Hematopoietic multipotent progenitor cell (in vitro differentiated cells): ENCODE measurements at places on chromosomes 4 and X. TPM values are rescaled to one million over a fixed set of nuclear protein-coding genes. Genes with fewer than 3 reads are reported as not detected.
A peak's percentile ranks its signal among the peaks of the same experiment; 100 is the strongest.

The NALF2 gene
- under 0.01 TPM for total RNA-seq

GRCh38 chr4:88794952-88795351 lies 97.3 kb upstream of the NAP1L5 start:
- DNase-seq = no peak

- DNase-seq = no peak
These were observed 41.8 kb downstream of the OCRL start for GRCh38 chrX:129581904-129582303.

- DNase-seq = no peak
These were observed 74.5 kb downstream of the UCHL1 start for GRCh38 chr4:41331224-41331623.

The USP46 gene
- total RNA-seq = 5.7 TPM

- no peak for DNase-seq
These were observed 3.3 kb downstream of the PCDH10 start for GRCh38 chr4:133152330-133152821.

- DNase-seq = no peak
These were observed 552.7 kb downstream of the ZNF674 start for GRCh38 chrX:45992402-45993123.

GRCh38 chrX:100747703-100748102 lies 15.8 kb upstream of the SYTL4 start:
- DNase-seq = no peak

The SPANXA2 gene
- not detected for total RNA-seq

The NR3C2 gene
- 1.1 TPM for total RNA-seq

DNA sequence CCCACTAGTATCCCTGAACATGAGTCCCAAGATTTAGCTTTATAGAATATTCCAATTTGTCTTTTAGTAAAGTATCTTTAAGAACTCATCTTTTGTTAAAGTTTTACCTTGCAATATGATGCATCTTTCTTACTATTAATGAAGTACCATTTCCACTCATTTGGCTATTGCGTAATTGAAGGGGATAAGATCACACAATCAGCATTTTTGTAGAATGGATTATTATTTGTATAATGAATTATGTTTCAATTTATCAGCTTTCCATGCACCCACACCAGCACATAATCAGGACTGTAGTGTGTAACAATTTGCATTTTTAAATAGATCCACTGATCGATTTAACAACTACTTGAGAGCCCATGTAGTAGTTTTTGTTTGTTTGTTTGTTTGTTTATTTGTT lies 1364.9 kb upstream of the IGFBP7 start:
- no peak for DNase-seq

DNA sequence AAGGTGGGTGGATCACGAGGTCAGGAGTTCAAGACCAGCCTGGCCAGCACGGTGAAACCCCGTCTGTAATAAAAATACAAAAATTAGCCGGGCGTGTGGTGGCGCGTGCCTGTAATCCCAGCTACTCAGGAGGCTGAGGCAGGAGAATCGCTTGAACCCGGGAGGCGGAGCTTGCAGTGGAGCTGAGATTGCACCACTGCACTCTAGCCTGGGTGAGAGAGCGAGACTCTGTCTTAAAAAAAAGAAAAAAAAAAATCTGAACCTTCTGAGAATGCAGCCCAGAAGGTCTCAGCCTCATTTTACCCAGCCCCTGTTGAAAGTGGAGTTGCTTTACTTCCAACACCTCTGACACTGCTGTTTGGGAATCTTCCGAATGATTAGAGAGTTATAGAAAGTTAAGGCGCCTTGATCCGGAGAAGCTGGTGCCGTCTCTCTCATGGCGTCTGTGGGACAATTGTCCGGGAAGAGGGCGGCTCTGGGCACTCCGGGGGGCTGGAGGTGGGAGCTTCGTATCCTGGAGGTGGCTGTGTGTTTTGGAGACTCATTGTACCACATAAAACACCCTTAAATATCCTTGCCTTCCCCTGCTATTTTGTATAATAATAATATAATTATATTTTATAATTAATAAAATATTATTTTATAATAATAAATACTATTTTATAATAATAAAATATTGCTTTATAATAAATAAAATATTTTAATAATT lies 92.7 kb upstream of the PPP2R3B start:
- no peak for DNase-seq

GRCh38 chr4:27198246-27198645 lies 337.6 kb downstream of the STIM2 start:
- no peak for DNase-seq

DNA sequence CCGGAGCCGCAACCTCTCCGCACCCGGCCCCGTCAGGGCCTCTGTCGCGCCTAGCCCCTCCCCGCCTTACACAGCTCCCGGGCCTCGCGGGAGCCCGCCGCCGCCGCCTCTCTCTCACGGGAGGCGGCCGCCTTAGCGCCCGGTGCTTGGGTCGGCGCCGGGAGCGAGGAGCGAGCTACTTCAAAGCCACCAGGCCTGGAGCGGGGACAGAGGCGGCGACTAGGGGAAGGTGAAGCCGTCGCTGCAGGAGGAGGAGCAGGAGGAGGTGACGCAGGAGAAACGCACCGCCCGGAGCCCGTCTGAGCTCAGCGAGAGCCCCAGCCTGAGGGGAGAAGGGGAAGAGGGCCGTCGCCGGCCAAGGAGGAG lies 250 bp downstream of the USP9X start:
- DNase-seq = peak; percentile 38

DNA sequence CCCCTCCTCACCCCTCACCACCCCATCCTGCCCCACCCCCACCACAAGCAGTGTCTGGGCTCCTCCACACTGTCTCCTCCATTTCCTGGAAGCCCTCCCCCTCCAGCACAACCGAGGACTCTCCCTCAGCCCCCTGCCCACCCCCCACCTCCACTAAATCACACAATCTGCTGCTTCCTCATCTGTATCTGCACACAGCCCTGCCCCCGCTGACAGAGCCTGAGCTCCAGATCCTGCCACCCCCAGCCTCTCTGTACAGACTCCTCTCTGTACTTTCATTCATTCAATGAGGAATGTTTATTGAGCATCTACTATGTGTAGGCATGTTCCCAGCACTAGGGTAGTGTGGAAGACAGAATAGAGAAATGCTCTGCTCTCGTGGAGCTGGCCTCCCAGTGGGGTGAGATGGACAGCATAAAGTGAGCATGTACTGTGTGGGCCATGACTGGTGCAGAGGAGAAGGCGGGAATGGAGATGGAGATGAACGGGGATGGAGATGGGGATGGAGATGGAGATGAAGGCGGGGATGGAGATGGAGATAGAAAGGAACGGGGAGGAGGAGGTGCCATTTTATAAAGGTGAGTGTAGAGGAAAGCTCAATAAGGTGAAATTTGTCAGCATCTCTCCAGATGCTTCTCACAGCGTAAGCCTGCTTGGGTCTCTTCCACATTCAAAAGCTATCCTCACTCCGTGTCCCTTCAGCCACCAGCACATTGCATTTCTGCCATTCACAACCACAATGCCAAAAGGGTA lies 2.5 kb upstream of the PPP2R2C start:
- DNase-seq = no peak

The MAN2B2 gene
- 39.6 TPM for total RNA-seq

- no peak for DNase-seq
These were observed 501.2 kb upstream of the ATOH1 start for GRCh38 chr4:93327346-93327745.

The TAF1 gene
- total RNA-seq = 29.9 TPM

- no peak for DNase-seq
These were observed 1064.6 kb upstream of the SLIT2 start for GRCh38 chr4:19187096-19187495.

- no peak for DNase-seq
These were observed 1.5 kb upstream of the PSAPL1 start for GRCh38 chr4:7436256-7436655.

DNA sequence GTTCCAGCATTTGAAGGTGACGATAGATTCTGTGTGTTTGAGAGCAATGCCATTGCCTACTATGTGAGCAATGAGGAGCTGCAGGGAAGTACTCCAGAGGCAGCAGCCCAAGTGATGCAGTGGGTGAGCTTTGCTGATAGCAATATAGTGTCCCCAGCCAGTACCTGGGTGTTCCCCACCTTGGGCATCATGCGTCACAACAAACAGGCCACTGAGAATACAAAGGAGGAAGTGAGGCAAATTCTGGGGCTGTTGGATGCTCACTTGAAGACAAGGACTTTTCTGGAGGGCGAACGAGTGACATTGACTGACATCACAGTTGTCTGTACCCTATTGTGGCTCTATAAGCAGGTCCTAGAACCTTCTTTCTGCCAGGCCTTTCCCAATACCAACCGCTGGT lies 142.0 kb downstream of the PLS3 start:
- DNase-seq = no peak

DNA sequence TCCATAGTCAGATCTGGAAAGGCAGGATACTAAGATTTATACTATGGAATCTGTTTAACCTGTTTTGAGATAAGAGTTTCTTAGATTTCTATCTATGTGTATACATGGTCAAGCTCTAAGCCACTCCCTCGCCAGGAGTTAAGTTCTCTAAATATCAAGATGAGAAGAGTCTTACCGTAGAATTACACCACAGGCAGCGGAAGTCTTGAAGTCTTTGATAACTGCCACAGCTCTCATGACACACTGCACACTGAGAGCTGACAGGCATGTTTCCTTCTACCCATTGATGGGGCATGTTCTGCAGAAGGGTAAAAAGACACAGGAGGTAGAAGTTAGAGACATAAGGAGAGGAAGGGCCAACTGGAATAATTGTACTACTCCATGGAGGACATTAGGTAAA lies 67.7 kb downstream of the DGKK start:
- peak; percentile 34 for DNase-seq

- no peak for DNase-seq
These were observed at the start of gene GYG2 for GRCh38 chrX:2828344-2828958. TSS of gene GYG2 (plus strand) at chrX:2828930. CDS start at chrX:2830189, 1,259 bp downstream.

- no peak for DNase-seq
These were observed 228.7 kb downstream of the SHOX start for GRCh38 chrX:859329-859728.

- peak; percentile 69 for DNase-seq
These were observed 969 bp downstream of the STIM2 start for GRCh38 chr4:26861434-26862186.

The MCF2 gene
- total RNA-seq = under 0.01 TPM

DNA sequence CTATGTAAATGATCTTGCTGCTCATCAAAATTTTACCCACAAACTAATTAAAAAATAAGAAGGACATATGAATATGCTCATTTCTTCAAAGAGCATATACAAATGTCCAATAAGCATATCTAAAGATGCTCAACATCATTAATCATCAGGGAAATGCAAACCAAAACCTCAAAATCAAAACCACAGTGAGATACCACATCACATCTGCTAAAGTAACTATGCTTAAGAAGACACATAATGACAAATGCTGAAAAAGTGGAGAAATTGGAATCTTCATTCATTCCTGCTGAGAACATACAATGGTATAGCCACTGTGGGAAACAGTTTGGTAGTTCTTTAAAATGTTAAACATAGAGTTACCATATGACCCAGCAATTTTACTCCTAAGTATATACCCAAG lies 81.9 kb downstream of the AFF2 start:
- no peak for DNase-seq

DNA sequence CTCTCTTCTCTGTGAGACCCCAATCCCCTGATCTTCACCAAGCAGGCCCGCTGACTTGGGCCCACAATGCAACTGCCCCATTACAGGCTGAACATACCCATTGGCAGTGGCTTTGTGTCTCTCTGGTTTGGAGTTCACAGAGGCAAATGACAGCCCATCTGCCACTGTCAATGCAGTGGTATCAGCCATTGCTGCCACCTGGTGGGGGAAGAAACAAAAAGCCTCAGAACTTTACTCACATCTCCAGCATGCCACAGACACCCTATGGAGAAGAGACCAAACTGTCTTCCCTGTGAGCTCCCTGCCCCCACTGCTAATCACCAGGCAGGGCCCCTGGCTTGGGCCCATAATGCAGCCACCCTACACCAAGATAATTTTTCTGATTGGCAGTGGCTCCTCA lies 729.3 kb upstream of the ACTRT1 start:
- peak; percentile 23 for DNase-seq

DNA sequence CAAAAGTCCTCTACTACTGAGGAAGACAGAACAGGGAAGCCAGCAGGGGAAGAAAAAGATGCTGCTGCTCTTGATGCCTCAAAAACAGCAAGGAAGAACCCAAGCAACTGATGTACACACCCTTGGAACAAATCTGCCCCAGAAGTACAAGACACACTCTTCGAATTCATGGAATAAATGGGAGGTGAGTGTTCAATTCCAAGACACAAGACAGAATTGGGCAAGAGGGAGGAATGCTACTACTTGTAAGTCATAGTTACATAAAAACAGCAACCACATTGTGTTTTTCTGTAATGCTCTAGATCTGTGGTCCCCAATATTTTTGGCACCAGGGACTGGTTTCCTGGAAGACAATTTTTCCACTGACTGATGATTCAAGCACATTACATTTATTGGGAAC lies 58.0 kb upstream of the H2AZ1 start:
- no peak for DNase-seq

DNA sequence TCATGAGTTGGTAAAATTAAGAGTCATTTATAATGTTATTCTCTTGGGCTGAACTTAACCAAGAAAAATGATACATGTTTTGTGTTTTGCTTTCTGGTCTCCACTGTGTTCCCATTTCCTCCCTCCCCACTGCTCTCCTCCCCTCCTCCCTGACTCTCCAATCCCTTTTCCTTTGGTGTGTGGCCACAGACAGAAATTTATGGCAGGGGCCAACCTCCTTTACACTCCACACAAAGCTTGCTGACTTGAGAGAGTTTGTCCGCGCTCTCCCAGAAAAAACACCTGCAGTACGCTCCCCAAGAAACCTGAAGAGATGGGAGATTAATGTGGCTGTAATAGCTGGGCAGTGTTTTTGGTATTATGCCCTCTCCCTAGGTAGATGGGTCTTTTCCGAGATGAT lies 88.9 kb downstream of the ALPK1 start:
- no peak for DNase-seq

- no peak for DNase-seq
These were observed 152.1 kb downstream of the PALLD start for GRCh38 chr4:168648929-168649328.

DNA sequence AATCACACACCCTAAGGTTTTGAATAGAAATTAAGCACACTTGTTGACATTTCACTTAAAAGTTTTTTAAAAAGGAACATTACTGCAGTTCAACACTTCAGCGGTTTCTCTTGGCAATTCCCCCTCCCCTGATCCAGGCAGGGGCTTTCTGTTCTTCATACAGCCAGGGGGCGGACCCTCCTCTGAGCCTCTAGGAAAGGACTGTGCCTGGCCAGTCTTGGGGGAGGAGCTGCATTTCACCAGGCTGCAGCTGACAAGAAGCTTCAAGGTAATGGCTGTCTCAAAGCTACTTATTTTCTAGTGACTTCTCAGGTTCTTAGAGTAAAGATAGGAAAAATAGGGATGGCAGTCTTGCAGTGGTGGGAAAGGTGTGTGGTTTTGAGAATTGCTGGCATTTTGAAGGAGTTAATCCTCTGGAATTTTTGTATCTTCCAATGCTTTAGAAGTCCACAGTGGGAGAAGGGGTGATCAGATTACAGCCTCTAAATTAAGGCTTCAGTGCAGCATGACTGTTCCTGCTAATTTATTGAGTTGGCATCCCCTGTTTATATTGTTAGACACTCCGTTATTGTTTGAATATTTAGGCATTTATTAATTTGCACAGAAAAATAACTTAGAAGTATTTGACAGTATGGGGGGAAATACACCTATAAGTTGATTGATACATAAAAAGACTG lies 33.5 kb downstream of the PWWP3B start:
- no peak for DNase-seq

- peak; percentile 34 for DNase-seq
These were observed 803.0 kb downstream of the DMD start for GRCh38 chrX:32408389-32408788.

- no peak for DNase-seq
These were observed 203.4 kb downstream of the MAML3 start for GRCh38 chr4:139950568-139950967.

GRCh38 chr4:129804461-129804981 lies 708.6 kb downstream of the C4orf33 start:
- DNase-seq = no peak
